Lower leg skin (tissue), 4 donors: ENCODE measurements at places on chromosomes 5 and 9. TPM values are rescaled to one million over a fixed set of nuclear protein-coding genes. Genes with fewer than 3 reads are reported as not detected.

FGD3 gene
- 3.6 TPM for total RNA-seq

GARNL3 gene
- total RNA-seq = 19.1 TPM

INSYN2B gene
- total RNA-seq = 0.25 TPM

ABO gene
- total RNA-seq = 6.3 TPM

SUSD3 gene
- 8.1 TPM for total RNA-seq

ZBTB6 gene
- total RNA-seq = 7.9 TPM

ADAMTSL2 gene
- 1.5 TPM for total RNA-seq

LEAP2 gene
- 0.84 TPM for total RNA-seq
